Thoracic aorta (tissue), 2 donors: ENCODE measurements at places on chromosomes 4 and X. TPM values are rescaled to one million over a fixed set of nuclear protein-coding genes. Genes with fewer than 3 reads are reported as not detected.

CLNK gene
- not detected for total RNA-seq

SPOCK3 gene
- total RNA-seq: not detected

ATP8A1 gene
- 15.2 TPM for total RNA-seq

MECP2 gene
- total RNA-seq: 57.0 TPM

LRIT3 gene
- total RNA-seq: 1.4 TPM

HS3ST1 gene
- total RNA-seq: 1.1 TPM

GC gene
- total RNA-seq: not detected

SPIN2A gene
- 0.35 TPM for total RNA-seq

NSD2 gene
- 35.4 TPM for total RNA-seq
